ENCODE measurements at places on chromosomes 12 and 14.
A peak's percentile ranks its signal among the peaks of the same experiment; 100 is the strongest.

- H3K36me3 ChIP-seq = no peaks in the 10 kb centered on the region
- no peak overlapping the region for H3K4me3 ChIP-seq
- H3K4me1 ChIP-seq = no peaks in the 10 kb centered on the region
- no peak overlapping the region for H3K27ac ChIP-seq
- DNase-seq = peak; percentile 16
- H3K27me3 ChIP-seq = no peaks in the 10 kb centered on the region
Measured at GRCh38 chr12:25585021-25585523, 32.0 kb upstream of the LMNTD1 start.

DNA sequence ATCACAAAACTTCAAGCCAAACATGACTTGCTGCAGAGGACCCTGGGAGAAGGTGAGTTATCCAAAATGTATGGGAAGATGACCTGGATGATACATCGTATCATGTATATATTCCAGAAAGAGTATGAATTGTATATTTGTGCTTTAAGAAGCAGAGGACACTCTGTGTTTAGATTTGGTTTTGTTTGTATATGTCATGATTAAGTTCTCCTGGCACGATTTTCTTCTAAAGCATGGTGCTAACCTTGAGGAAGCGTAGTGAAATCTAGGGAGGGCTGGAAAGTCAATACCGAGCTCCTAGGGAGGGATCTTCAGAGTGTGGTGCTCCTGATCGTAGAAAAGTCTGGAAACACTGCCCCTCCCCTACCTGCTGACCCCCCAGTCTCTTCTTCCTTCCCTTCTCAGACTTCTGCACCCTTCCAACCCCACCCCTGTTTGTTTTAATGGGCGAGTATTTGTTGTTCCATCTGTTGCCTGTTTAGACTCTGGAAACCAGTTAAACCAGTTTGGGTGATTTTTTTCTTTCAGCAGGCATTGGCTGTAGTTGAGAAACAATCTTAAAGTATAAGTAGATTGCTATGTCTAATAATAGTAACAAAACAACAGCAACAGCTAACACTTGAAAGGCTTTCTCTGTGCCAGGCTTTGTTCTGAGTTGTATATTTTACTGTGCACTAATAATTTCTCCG, 141.6 kb downstream of the KICS2 start:
- peaks cover 13% of the 10 kb centered on the region for H3K4me1 ChIP-seq
- DNase-seq = peak; percentile 41
- H3K27ac ChIP-seq = peak overlapping the region; percentile 18

- peaks cover 3% of the 10 kb centered on the region for H3K27me3 ChIP-seq
- no peak overlapping the region for H3K27ac ChIP-seq
- H3K4me1 ChIP-seq = no peaks in the 10 kb centered on the region
Measured at GRCh38 chr12:107223821-107224220, 130.5 kb upstream of the CRY1 start.

GRCh38 chr12:97426492-97427116, 36.0 kb upstream of the RMST start:
- no peak overlapping the region for H3K27ac ChIP-seq
- DNase-seq = no peak
- H3K27me3 ChIP-seq = no peaks in the 10 kb centered on the region
- peaks cover 6% of the 10 kb centered on the region for H3K4me1 ChIP-seq

DNA sequence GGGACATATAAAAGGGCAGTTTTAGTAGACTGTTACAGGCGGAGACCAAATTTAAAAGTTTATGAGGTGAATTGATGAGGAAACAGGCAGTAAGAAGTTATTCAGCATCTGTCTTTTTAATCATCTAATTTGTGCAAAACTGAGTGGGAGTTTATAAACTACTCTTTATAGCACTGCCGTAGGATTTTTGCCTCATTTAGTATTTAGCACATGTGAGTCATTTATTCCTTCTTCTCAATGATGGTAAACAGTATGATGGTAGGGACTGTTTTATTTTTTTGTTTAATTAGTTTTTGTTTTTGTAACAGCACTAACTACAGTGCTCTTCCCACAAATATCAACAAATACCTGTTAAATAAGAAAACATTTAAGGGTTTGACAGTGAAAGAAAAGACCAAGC, 20.6 kb downstream of the TOGARAM1 start:
- no peaks in the 10 kb centered on the region for H3K27me3 ChIP-seq
- no peak overlapping the region for H3K27ac ChIP-seq
- H3K4me1 ChIP-seq = no peaks in the 10 kb centered on the region
- H3K4me3 ChIP-seq = no peak overlapping the region
- DNase-seq = no peak

GRCh38 chr12:53726946-53727309, 324 bp downstream of the CALCOCO1 start:
- H3K27ac ChIP-seq = no peak overlapping the region
- peaks cover under 1% of the 10 kb centered on the region for H3K27me3 ChIP-seq
- no peak for DNase-seq

DNA sequence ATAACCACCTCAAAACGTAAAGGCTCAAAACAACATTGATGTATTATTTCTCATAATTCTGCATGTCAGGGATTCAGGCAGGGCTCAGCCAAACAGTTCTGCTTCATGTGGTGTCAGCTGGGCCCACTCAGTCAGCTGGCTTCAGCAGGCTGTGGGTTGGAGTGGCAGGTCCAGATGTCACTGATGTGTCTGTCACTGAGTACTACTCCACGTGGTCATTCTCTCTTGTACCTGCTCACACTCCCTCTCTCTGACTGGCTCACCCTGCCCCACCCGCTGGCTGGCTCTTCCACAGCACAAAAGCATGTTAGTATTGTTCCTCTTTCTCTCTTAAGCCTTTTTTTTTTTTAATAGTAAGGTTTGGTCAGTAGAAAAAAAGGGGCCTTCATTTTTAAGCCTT, 182.4 kb downstream of the DICER1 start:
- no peak for DNase-seq
- H3K36me3 ChIP-seq = no peaks in the 10 kb centered on the region
- no peak overlapping the region for H3K4me3 ChIP-seq
- H3K27ac ChIP-seq = no peak overlapping the region
- peaks cover 3% of the 10 kb centered on the region for H3K4me1 ChIP-seq
